GM06990 (cell line): ENCODE measurements at places on chromosomes 7 and 10.

- no peak for DNase-seq
Measured at GRCh38 chr7:108613147-108613948, 43.7 kb downstream of the DNAJB9 start.

DNA sequence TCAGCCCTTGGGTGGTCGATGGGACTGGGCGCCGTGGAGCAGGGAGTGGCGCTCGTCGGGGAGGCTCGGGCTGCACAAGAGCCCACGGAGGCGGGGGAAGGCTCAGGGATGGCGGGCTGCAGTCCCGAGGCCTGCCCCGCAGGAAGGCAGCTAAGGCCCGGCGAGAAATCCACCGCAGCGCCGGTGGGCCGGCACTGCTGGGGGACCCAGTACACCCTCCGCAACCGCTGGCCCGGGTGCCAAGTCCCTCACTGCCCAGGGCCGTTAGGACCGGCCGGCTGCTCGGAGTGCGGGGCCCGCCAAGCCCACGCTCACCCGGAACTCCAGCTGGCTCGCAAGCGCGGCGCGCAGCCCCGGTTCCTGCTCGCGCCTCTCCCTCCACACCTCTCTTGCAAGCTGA lies 138.4 kb downstream of the BAMBI start:
- no peak for DNase-seq

GRCh38 chr10:37488792-37489657 lies 363.6 kb downstream of the ANKRD30A start:
- DNase-seq, result no peak

DNA sequence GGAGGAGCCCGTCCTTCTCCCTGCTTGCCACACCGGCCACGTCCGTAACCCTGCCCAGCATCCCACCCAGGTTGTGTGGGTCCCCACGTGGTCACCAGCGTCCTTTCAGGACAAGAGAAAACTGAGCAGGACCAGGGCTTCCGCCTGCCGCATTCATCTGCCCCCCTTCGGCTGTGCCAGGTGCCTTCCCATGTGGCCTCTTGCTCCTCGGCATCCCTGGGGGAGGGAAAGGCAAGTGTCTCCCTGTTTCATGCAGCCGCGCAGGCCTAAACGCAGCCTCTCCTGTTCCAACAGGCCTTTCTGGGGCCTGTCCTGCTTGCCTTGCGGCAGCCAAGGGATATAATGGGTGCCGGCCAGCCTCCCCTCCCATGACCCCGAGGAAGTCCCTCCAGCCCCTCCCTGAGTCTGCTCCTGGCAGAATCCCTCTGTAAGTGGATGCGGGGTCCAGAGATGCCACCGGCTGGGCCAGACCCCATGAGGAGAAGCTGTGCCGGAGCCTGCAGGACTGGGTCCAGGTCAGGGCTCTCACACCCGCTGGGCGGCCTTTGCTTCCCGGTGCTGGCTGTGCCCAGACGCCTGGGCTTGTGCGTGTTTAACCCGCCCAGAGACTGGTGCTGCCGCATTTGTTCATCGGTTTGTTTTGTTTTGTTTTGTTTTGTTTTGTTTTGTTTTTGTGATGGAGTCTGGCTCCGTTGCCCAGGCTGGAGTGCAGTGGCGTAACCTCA lies 23.1 kb downstream of the SHH start:
- DNase-seq, result no peak

- DNase-seq, result no peak
Measured at GRCh38 chr10:44243851-44244510, 140.9 kb downstream of the CXCL12 start.

GRCh38 chr7:79211724-79212123 lies 241.7 kb downstream of the MAGI2 start:
- DNase-seq, result no peak

GRCh38 chr10:110576220-110576619 lies 8.7 kb downstream of the SMC3 start:
- DNase-seq, result no peak

- no peak for DNase-seq
Measured at GRCh38 chr7:77746824-77747165, 50.5 kb downstream of the RSBN1L start.

DNA sequence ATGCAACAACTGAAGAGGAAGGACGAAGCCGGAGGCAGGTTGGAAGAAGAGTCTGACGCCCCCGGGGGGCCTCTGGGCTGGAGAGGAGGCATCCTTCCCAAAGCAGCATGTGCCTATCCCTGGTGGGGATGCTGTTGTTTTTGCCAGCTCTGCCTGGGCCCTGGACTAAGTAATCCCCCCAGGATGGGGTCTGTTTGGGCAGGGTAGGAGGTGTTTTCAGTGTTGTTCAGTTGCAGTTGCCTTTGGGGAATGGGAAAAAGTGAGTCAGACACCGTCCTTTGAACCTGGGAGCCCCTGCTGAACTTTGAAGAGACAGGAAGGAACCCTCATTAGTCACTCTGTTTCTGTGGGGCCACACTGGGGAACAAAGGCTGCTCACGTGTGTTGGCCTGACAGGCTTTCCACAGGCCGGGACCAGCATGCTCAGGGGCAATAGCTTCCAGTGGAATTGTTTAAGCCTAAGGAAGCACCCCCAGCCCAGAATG lies 35.2 kb upstream of the GDF10 start:
- DNase-seq, result no peak

DNA sequence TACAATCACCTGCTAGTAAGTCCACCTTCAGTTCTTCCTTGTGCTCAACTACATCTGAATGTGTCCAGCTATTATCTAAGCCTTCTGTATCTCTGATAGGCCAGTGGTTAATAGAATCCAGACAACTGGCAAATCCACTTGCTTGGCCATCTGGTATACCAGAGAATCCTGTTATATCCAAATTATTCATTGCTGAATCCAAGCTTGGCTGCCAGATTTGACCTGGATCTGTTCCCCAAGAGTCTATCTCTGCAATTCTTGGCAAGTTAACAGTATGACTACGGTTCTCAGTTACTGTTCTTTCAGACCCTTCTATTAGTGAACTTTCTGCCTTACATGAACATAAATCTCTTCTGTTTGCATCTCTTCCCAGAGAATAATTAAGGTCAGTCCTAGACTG lies 154.6 kb upstream of the TARP start:
- no peak for DNase-seq

- no peak for DNase-seq
Measured at GRCh38 chr10:91043173-91043910, 122.5 kb upstream of the ANKRD1 start.

GRCh38 chr7:116918704-116919103 lies 34.6 kb upstream of the ST7 start:
- DNase-seq, result no peak

DNA sequence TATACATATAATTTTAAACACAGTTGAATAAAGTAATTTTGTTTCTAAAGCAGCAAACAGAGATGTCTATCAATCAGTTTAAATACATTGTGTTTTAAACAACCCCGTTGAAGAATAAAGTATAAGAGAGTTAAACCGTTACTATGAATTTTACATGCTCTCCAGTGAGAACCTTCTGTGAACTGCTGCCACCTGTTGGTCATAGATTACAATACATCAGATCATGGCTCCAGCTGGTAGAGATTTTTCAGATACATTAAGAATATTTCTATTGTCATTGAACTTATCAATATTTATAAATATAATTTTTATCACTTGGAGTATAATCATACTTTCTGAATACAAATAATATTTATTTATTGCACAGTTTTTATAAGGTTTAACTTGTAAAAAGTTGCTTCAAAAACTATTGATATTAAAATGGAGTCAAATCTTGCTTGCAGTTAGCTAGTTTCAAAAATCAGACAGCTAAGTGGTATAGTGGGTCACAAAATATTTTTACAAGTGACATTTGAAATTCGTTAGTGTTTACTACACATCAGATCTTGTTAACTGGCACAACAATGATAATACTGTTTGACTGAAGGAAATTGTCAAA lies 561.2 kb upstream of the PHF14 start:
- no peak for DNase-seq

DNA sequence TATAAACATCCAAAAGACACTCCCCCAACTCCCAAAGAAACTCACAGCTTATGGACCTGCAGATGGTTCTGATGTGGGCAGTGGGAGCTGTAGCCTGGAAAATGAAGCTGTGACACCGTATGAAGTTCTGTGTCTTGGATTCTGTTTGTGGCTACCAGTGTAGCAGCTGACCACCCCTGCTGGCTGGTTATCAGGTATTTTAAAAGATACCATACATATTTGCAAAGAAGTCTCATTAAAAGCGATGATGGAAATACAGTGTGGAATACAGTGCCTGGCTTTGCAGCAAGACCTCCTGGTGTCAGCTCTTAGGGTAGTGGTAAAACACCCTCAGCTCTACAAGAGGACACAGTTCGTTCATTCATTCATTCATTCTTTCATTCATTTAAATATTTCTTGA lies 194.3 kb upstream of the PRKCQ start:
- no peak for DNase-seq

DNA sequence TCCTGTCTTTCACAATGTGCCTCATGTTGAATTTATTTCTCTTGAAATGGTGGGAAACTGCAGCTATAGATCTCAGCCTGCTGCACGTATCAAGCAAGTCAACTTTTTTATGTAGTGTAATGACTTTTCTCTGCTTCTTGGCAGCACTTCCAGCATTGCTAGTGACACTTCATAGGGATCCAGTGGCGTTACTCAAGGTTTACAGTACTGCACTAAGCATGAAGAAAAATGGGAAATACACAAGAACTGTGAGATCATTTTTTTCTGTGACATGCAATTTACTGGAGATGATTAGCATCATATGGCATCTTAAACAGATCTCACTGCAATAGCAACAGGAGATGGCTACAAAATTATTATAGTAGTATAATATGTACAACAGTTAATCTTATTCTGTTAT lies 90.9 kb downstream of the POLR1F start:
- DNase-seq, result no peak

GRCh38 chr10:84026821-84027257 lies 112.5 kb upstream of the GHITM start:
- no peak for DNase-seq

GRCh38 chr10:62511656-62512055 lies 137.5 kb downstream of the ZNF365 start:
- no peak for DNase-seq

- no peak for DNase-seq
Measured at GRCh38 chr7:132485136-132485535, 91.1 kb downstream of the PLXNA4 start.

- DNase-seq, result no peak
Measured at GRCh38 chr7:71846160-71846559, 566.0 kb downstream of the CALN1 start.

DNA sequence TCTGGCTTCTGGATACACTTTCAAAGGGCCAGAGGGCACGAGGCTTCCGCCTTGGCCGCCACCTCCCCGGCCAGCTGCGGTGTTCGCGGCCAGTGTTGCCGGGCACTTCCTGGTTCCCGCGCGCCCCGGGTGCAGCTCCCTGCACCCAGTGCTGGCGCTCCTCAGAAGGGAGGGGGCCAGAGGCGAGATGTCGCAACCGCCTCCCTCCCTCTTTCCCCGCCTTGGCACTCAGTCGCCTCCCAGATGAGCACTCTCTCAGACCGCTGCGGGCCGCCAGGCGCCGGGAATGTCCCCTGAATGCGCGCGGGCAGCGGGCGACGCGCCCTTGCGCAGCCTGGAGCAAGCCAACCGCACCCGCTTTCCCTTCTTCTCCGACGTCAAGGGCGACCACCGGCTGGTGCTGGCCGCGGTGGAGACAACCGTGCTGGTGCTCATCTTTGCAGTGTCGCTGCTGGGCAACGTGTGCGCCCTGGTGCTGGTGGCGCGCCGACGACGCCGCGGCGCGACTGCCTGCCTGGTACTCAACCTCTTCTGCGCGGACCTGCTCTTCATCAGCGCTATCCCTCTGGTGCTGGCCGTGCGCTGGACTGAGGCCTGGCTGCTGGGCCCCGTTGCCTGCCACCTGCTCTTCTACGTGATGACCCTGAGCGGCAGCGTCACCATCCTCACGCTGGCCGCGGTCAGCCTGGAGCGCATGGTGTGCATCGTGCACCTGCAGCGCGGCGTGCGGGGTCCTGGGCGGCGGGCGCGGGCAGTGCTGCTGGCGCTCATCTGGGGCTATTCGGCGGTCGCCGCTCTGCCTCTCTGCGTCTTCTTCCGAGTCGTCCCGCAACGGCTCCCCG lies at the start of gene FFAR4:
Gene FFAR4, plus strand, starts transcription at position 231 of the 842 bp plus-strand sequence. Its CDS starts 56 bp downstream, at position 287.
- DNase-seq, result no peak

DNA sequence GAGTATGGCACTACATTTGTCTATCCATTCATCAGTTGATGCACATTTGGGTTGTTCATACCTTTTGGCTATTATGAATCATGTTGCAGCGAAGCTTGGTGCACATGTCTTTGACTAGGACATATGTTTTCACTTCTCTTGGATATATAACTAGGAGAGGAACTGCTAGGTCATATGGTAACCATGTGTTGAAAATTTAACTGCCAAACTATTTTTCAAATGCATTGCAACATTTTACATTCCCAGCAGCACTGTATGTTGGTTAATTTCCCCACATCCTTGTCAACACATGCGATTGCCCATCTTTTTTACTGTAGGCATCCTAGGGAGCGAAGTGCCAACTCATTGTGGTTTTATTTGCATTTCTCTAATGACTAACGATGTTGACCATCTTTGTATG lies 183.4 kb downstream of the PRKCQ start:
- DNase-seq, result no peak

- DNase-seq, result no peak
Measured at GRCh38 chr10:68340358-68341080, 7.8 kb upstream of the PBLD start.

- DNase-seq, result no peak
Measured at GRCh38 chr10:37379991-37380390, 254.6 kb downstream of the ANKRD30A start.

DNA sequence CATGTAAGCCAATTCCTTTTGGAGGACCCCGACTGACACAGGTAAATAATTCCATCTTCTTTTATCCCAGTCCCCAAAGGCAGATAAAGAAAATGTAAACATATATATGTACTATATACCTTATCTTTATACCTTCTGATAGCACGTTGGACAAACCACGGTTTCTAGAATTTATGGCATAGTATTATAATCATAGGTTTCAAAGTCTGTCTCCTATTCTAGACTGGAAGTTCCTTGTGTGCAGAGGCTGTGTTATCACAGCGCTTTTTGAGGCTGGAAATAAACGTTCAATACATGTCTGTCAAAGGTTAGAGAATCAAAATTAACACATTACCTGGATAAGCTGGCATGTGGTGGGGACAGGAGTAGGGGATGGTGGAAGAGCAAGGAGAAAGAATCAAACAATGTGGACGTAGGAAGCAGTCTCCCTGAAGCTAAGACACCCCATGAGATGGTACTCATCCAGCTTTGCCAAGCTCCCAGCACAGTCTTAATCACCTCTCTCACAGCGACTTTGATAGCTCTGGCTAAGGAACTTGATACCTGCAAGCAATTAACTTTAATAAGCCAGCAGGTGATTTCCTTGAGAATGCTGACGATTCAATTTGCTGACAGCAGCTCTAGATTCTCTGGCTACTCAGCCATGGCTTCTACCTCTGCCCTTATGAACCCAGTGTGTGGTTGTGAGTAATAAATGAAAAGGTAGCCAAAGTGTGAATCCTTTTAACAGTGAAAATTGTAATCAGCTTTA lies 208.4 kb upstream of the LRRTM3 start:
- DNase-seq, result no peak

- DNase-seq, result no peak
Measured at GRCh38 chr10:99123851-99124250, 111.8 kb downstream of the HPSE2 start.

GRCh38 chr10:119516381-119517234 lies 25.9 kb downstream of the RGS10 start:
- DNase-seq, result peak; percentile 83
